ENCODE measurements at places on chromosomes 2 and 18. TPM values are rescaled to one million over a fixed set of nuclear protein-coding genes. Genes with fewer than 3 reads are reported as not detected.

Gene MAL
- 26.9 TPM for total RNA-seq

Gene SLC35F6
- total RNA-seq: 20.2 TPM

Gene ABCG5
- not detected for total RNA-seq

Gene TMEM169
- total RNA-seq: 3.1 TPM

DNA sequence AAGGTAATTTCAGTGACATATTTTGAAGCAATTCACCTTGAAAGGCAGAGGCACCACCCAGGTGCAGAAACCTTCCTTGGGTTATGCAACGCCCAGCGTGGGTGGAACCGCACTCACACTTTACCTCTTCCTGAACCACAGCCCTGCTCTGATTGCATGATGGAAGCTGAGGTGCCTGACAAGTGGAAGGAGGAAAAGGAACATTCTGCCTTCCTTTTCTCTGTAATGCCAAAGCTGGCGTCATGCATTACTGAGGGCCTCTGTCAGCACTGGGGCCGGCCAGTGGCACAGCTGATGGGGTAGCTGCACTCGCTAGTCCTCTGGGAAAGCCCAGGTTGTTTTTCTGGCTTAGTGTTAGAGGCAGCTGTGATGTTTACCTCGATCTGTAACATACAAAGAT is 266.5 kb downstream of the NEDD4L start:
- ATAC-seq: peak; percentile 60

DNA sequence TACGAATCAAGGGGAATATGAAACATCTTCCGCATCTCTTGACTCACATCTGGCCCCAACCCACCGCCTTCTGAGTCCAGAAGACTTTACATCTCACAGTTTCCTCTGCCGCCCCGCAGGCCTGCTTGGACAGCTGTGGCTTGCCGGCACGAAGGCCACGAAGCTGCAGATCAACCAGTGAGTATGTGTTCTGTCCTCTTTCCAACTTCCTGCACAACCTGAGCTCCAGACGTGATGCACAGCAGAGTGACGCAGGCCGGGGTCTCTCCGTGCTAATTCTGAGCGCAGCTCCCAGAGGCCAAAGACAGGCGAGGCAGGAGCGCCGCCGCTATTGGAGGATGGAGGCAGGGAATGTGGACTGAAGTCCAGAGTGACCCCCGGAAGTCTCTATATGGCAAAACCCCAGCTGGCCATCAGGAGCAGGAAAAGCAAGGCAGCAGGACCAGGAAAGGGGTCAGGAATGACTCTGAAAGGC is 93.5 kb downstream of the ZCCHC2 start:
- ATAC-seq: peak; percentile 49

DNA sequence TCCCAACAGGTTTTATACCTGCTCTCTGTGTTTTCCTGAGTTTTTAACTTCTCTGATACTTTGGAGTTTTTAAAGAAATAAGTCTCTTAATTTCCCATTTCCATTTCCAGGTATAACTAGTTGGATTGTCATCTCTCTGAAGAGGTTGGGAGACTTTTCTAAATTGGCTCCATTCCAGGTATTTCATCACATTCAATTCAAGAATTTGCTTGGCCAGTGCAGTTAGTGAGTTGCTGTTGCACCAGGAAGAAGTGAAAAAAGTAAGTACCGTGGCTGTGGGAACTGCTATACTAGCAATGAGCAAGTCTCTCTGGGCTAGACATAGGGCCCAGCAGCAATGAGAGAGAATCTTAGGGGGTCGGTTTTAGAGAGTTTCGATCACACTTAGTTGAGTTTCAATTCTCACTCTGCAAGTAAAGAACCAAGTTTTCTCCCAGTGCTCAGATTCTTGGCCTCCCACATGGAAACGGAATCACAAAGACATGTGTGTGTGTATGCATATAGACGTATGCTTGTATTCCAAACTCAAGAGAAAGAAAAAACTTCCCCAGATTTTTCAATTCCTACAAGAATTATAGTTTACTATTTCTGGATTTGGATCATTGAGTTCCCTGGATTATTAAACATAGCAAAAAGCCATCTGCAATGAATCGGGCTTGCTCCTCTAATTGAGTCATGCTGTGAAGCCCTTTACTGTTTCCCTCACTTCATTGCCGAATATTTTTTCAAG is 894.4 kb downstream of the BCL11A start:
- ATAC-seq: no peak

GRCh38 chr2:231181860-231182512 is 16.4 kb upstream of the ARMC9 start:
- ATAC-seq: peak; percentile 56

DNA sequence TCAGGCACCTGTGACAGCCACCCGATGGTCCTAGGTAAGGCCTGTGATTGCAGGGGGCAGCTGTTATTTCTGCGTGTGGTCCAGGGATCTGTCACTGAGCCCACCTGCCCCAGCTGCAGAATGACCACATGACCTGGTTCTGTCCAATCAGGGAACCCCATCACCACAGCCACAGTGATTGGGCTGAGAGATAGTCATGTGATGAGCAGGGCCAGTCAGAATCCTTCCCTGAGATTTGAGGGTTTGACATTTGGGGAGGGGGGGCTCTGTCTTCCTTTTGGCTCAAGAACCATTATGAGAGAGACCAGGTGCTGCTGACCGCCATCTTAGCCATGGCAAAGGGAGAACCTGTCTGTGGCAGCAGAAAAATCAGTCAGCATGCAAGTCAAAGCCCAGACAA is 147.2 kb downstream of the SMAD7 start:
- no peak for ATAC-seq

- ATAC-seq: no peak
Measured at GRCh38 chr2:239234191-239235175, 166.3 kb downstream of the HDAC4 start.

DNA sequence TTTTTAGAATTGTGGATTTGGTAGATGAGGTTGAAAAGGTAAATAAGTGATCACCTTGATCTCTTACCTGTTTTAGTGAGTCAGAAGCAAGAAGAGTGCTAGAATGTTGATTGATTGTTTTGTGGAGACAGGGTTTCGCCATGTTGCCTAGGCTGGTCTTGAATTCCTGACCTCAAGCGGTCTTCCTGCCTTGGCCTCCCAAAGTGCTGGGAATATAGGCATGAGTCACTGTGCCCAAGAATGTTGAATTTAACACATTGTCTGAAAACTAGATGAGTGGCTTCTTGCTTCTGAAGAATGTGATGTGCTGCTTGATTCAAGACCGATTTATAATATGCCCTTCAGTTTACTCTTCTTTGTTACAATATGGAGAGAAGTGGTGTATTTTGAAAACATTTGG is 121.3 kb downstream of the FMNL2 start:
- no peak for ATAC-seq

DNA sequence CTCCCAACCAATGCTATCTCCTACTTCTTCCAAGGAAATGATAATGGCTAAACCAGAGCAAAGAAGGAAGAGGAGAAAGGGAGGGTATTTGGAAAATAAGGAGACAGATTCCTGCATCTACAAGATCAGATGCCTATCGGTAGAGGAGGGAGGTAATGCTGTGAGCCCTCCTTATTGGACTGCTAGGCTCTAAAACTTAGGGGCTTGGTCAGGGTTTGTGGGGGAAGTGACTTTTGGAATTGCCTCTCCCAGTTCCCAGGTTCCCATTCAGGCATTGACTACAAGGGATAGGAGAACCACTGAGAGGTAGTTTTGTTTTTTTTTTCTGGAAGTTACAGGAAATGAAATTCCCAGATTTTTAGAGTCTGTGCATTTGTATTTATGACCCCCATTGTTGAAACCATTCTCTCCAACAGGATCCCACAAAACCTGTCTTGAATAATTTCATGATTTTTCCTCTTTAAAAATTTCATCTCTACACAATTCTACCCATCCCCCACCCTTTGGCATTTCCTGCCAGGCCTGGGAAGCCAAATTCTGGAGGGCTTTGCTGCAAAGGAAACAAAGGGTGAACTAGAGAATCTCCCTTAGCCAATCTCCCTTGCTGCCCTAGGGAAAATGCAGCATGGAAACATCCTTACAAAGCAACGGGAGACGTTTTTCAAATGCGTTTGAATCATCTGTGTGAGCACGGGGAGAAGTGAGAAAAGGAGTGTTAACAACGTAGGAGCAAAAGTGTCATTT is 282.1 kb upstream of the EPAS1 start:
- no peak for ATAC-seq

GRCh38 chr18:48931680-48932461 is 18.9 kb downstream of the SMAD7 start:
- ATAC-seq: no peak

DNA sequence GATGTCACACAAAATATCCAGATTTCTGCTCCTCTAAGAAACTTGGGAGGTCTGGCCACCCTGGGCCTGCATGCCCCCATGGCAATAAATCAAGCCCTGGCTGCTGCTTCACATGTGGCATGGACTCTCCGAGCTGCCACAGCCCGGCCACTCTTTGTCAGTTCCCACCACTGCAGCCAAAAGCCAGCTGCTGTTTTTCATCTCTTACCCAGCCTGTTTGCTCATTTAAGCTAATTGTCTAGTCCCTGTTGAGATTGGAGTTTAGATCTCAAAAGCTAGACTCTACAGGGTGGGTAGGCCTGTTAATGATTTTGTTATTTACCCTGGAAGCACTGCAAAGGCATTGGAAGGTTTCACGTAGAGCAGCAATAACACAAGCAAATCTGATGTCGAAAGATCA is 20.9 kb upstream of the ANXA4 start:
- ATAC-seq: no peak

All from gastroesophageal sphincter (tissue), 4 donors.